HS-5 (cell line): ENCODE measurements at places on chromosomes 2 and 18.

GRCh38 chr2:147330925-147331324 lies 513.9 kb upstream of the ACVR2A start:
- DNase-seq, result no peak

DNA sequence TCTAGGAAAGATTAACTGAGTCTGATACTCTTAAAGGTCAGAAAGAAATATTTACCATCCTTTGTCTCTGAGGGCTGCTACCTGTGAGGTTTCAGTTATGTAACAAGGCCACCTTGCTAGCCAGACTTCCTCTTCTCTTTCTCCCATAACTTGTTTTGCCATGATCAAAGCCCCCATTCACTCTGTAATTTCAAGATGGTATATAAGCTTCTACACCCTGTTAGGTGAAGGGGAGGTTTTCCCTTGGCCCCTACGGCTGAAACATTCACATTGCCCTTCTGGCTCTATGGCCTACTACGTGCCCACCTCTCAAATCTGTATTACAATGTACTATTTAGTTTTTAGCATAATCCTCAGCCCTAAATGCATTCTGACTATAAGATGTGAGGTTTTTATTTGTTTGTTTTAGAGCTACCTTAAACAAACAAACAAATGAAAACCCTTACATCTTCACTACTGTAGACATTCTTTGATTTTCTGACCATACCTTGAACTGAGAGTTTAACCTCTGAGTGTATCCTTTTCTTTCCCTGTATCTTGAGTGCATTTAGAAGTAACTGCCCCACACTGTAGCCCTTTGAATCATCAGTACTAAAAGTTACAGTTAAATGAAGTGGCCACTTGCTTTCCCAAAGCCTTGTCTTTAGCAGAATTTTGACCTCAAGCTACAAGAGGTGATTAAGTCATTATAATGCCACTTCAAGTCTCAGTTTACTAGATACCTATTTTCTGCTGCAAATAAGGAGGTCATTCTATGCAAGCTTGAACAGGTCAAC lies 332.2 kb downstream of the SOCS6 start:
- no peak for DNase-seq

GRCh38 chr2:132697556-132698205 lies 27.7 kb upstream of the LYPD1 start:
- DNase-seq, result no peak

DNA sequence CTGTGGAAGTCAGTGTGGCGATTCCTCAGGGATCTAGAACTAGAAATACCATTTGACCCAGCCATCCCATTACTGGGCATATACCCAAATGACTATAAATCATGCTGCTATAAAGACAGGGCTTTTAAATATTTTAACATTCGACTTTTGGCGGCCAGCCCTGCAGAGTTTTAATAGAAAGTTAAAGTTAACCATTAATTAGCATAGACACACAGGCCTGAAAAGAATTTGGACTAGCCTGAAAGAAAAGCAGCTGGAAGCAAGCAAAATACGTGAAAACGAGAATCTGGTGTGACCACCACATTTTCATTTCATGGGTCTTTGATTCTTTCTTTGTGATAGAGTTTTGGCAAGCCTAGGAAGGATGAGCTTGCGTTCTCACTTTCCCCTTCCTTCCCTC lies 184.0 kb downstream of the SCG2 start:
- no peak for DNase-seq

DNA sequence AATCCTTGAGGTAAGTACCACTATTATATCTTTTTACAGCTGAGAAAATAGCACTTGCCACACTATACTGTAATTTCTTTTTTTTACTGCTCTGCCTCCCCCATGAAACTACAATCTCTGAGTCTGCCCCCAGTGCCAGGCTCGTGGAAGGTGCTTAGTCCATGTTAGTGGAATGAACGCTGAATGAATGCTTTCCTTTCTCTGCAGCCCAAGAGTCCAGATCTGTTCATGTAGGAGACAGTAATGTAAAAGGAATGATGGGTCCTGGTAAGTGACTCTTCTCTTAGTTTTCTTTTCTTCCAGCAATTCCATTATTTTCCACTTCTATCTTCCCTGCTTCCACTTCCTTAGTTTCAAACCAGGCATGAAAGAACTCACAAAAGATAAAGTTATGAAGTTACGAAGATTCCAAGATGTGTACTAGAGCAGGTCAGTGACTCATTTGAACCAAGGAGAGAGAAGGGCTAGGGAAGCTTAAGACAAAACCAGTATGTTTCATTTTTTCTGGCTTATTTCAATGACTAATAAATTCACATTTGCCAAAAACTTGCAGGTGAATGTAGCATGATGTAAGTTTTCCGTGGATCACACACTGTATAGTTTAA lies 46.0 kb downstream of the ARHGEF33 start:
- DNase-seq, result peak; percentile 25

- no peak for DNase-seq
Measured at GRCh38 chr2:48479915-48480314, 50.0 kb upstream of the STON1 start.

- DNase-seq, result no peak
Measured at GRCh38 chr18:67964462-67964861, 447.9 kb upstream of the DSEL start.

- DNase-seq, result no peak
Measured at GRCh38 chr2:204566439-204566838, 21.2 kb downstream of the PARD3B start.

GRCh38 chr2:141791521-141791920 lies 339.3 kb downstream of the LRP1B start:
- no peak for DNase-seq

DNA sequence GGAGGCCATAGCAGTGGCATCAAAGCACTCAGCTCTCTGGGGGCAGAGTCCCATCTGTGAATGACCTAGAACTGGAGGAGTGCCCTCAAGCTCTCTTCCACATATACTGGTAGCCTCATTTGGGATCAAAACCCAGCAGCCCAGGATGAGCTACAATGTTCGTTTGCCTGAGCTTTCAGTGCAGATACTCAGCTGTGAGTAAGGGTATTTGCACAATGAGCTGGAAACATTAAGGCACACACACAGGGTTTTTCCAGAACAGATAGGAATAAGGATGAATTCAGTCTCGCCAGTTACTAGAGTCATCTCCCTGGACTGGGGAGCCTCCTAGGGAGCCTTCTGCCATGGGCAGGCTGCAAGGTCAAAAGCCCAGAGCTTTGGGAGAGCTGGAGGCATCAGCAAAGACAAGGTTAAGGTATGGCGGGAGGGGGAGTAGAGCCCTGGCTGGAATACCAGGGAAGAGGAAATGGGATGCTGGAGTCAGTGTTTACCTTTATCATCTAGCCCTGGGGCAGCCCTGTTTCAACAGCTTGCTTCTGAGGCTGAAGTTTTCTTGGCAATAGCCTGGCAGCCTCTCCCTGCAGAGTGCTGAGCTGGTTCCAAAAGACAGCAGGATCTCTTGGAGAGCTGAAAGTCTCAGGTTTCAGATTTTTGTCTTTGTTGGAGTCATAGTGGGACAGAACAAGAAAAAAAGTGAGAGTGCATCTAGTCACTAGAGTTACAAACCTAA lies 187.7 kb downstream of the LOXHD1 start:
- DNase-seq, result no peak

GRCh38 chr18:36514778-36515177 lies 217.3 kb downstream of the FHOD3 start:
- DNase-seq, result no peak

DNA sequence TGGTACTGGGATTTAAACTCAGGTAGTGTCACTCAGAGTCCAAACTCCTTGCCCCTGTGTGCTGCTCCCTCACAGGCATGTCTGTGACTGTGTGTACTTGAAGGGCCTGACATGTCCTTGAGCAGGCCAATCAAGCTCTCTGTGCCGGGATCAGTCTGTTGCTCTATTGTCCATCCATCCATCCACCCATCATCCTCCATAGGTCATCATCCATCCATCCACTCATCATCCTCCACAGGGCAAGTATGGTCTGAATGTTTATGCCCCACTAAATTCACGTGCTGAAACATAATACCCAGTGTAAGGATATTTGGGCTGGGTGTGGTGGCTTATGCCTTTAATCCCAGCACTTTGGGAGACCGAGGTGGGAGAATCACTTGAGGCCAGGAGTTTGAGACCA lies 24.5 kb upstream of the NEB start:
- DNase-seq, result no peak

DNA sequence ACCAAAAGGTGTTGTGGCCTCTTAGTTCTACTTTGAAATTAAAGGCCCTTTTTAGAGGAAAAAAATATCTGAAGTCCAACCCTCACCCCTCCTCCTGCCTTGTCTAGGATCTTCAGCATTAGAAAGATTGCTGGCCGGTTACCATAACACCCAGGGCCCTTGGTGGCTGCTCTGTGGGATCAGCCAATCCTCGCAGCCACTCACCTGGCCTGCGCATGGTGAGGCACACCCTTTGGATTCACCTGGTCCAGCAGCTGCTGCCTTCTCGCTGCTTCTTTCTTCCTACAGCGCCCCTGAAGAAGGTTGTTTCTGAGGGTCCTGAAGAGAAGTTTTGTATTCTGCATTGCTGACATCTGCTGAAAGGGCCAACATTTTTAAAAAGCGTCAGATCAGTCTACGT lies 25.2 kb downstream of the DYTN start:
- no peak for DNase-seq

- no peak for DNase-seq
Measured at GRCh38 chr2:102313950-102314349, 2.6 kb downstream of the IL1RL1 start.

- no peak for DNase-seq
Measured at GRCh38 chr2:132782176-132782783, 112.3 kb upstream of the LYPD1 start.

GRCh38 chr2:28332696-28333095 lies 60.0 kb upstream of the FOSL2 start:
- DNase-seq, result no peak

GRCh38 chr2:115999039-115999438 lies 1556.6 kb downstream of the DPP10 start:
- no peak for DNase-seq
